GM23248 (cell line): ENCODE measurements at places on chromosomes 3 and 15. TPM values are rescaled to one million over a fixed set of nuclear protein-coding genes. Genes with fewer than 3 reads are reported as not detected.

Gene TMEM40
- not detected in 2 replicates for total RNA-seq

Gene ISLR
- 110 and 127 TPM in 2 replicates for total RNA-seq

Gene PLIN1
- not detected in 2 replicates for total RNA-seq

Gene CCK
- 0.97 TPM in 1 of 2 replicates, not detected in the other for total RNA-seq

Gene DLG1
- total RNA-seq: 45.9 and 63.0 TPM in 2 replicates

Gene TTC23
- 18.6 and 21.0 TPM in 2 replicates for total RNA-seq

Gene FBLN2
- total RNA-seq: 636 and 646 TPM in 2 replicates

Gene SENP7
- 5.4 and 8.2 TPM in 2 replicates for total RNA-seq

- DNase-seq: no peak
Measured at GRCh38 chr3:56887402-56888025, 85.8 kb upstream of the ARHGEF3 start.

DNA sequence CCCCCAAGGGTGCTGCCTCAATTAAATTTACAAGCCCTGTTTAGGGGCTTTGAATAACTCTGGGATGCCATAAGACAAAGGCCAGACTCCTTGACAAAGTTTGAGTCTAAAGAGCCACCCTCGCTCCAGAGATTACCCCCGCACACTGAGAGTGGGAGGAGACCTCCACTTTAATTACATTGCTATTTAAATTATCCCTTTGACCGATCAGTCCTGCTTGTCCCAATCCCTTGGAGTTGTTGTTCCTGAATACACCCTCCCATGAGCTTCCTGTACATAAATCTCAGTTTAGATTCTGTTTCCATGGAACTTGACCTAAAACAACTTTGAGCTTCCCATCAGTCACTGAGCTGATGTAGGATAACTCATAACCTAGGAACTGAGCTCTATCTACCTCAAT, 596.3 kb downstream of the PYDC2 start:
- no peak for DNase-seq

GRCh38 chr3:51568996-51569395, 30.5 kb downstream of the RAD54L2 start:
- no peak for DNase-seq

DNA sequence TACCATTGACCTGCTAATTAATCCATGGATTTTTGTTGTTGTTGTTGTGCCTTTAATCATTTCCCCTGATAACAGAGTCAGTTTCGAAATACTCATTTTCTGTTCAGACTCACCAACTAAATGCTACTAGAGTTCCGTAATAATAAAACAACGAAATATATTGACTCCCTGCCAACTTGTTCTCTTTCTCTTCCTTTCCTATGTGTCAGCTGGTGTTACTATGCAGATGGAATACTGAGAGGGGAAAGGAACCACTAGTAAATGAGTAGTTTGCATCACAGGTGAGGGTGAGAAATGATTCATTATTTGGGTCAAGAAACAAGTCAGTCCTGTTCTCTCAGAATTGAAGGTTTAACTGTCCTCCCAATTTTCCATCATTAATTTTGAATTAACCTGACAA, 1027.3 kb downstream of the TUSC7 start:
- DNase-seq: no peak

DNA sequence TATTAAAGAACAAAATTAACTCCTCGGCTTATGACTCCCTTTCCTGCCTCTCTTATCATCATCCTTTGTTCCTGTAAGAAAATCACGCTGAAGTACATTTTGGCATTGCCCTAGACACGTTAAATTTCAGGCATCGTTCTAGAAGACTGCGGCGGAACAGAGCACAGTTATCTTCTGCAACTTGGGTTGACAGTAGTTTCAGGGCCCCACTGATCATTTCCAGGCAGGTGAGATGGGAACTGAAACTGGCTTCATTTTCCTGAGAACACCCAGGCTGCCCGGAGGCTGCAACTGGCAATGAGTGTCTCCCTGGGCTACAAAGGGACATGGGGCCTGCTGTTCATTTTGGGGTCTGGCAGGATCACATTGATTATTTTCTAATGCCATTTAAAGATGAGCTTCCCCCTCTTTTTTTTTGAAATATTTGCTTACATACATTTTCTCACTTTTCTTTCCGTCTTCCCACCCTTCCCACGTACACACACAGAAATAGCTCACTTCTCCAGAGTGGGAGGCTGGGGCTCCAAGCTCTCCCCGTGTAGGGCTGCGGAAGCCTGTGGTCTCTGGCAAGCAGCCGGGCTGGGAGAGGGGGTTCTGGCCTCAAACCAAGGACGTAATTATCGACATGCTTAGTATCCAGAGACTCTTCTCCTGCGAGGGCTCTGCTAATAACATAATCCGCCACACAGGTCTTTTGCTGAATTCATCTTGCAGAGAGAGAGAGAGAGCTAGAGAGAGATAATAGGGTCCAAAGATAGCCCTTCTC, 267.4 kb downstream of the ABHD5 start:
- DNase-seq: no peak

DNA sequence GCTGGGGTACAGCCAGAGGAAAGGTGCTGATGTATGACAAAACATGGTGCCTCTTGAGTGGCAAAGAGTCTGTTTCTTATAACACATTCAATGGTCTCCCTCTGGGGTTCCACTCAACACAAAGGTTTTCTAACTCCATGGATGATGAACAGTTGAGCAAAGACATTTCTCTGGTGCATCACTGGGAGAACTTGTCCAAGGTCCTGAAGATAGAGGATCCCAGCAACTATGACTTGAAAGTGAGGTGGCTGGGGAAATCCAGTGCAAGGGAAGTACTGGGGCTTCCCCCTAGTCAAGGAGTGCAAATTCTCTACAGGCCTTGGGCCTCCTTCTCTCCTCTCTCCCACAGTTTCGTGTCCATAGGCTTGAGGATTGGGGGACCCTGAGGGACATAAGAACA, 431.1 kb downstream of the WDR72 start:
- no peak for DNase-seq

DNA sequence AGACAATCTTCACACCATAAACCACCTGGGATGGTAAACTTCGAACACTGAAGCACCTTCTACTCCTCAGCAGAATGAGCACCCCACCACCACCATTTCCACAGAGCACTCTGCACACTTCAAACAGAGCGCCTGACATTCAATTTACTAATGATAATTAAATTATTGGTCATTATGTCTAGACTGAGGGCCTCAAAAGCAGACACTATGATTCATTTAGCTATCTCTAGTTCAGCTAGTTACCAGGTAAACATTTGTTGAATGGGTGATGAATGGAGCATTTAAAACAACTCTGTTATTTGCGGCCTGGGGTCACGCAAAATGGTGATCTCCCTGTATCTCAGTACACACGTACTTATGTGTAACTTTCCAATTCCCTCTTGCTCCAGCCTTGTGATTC, 40.9 kb downstream of the ACAP2 start:
- no peak for DNase-seq

GRCh38 chr3:186209810-186210752, 101.2 kb upstream of the ETV5 start:
- peak; percentile 80 for DNase-seq

DNA sequence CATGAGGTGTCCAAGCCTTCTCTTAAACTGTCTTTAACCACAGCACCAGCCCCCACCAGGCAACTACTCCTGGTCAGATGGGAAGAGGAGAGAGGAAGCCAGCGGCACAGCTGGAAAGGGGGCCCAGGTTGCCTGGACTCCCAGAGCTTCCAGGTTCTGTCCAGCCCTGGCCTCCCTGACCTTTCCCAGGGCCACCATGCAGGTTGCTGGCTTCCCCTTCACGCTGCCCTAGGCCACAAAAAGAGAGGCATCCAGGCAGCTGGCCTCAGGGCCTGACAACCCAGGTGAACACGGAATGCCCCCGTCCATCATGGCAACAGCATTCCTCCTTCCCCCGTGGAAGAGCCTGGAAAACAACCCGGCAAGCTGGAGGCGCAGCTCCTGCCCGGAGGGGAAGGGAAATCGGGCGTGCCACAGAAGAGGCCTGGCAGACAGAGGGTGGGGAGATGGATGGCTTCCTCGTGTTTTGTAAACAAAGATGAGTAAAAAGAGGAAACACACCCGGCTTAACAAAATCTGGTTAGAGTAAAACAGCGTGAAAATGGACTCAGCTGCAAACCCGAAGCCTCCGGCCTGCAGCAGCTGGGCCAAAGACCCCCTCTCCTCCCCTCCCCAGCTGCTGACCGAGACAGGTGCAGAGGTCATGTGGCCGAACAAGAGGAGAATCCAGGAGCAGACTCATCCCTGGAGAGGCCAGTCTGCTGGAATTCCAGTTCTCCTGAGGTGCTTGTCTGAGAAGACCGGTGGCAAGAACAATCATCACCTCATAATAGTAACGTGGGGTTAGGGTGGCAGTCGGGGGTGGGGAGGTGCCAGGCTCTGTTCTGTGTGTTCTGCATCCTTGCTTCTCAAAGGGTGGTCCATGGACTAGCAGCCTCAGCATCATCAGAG, 15.5 kb downstream of the BMF start:
- DNase-seq: peak; percentile 62

GRCh38 chr15:88140398-88140797, 116.1 kb downstream of the NTRK3 start:
- no peak for DNase-seq

DNA sequence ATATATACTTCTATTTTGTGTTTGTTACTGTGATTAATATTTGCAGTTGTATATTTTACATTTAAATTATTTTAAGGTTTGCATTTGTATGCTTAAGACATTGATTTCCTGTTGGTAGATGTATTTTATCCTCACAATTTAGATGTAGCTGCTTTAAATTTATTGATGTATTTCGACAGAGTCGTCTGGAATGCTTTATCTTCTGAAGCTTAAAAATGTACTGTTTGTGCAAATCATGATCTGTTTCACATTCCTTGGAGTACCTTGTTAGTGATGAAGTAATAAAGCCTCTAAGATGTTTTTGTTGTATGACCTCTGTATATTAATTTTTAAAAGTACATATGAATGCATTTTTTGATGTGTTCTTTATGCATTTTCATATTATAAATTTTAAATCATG, 1.9 kb downstream of the CHD2 start:
- peak; percentile 35 for DNase-seq

GRCh38 chr3:149454746-149455145, 19.8 kb upstream of the TM4SF4 start:
- peak; percentile 81 for DNase-seq

- no peak for DNase-seq
Measured at GRCh38 chr15:100464256-100464655, 64.5 kb downstream of the CERS3 start.

DNA sequence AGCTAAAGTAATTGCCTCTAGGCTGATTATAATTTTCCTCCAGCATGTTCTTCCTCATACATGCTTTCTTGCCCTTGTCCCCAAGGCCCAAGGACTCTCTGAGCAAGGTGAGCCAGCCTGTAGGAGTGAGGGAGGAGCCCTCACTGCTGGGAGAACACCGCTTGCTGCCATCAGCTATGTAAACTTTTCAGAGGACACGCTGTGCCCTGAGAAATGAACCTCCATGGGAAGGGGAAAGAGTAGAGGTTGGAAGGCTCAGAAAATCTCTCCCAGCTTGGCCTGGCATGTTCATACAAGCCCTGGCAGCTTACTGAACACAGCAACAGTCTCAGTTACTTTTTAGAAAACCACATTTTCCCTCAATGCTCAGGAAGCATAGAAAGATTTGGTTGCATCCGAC, 103.0 kb upstream of the SLC24A5 start:
- DNase-seq: no peak

GRCh38 chr3:168422843-168423242, 327.1 kb upstream of the GOLIM4 start:
- no peak for DNase-seq

DNA sequence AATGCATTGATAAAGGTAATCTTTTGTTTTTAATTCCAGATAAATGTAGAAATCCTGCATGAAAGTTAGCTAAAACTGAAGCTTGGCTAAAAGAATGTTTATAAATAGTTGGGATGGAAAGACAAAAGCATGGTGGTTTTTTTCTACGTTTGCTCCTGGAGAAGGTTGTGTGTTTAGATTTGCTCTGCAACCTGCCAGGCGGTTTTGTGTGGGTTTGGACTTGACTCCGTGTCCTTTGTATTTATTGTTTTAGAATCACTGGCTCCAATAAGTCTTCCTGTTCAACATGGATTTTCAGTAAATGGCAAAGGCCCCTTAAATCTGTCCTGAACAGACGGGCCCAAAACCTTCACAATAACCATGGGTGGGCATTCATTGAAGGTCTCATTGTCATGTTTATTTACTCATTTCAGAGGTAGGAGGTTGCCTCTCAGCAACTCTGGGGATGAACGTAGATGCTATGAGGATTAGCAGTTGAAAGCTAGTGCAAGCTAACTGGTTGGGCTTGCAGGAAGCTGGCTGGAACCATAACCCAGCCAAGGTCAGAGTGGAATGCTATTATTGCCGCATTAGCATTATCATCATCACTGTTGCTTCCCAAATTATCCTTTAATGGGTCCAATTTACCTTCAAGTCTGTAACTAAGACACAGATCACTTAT, 60.6 kb upstream of the ADAMTS9 start:
- no peak for DNase-seq

DNA sequence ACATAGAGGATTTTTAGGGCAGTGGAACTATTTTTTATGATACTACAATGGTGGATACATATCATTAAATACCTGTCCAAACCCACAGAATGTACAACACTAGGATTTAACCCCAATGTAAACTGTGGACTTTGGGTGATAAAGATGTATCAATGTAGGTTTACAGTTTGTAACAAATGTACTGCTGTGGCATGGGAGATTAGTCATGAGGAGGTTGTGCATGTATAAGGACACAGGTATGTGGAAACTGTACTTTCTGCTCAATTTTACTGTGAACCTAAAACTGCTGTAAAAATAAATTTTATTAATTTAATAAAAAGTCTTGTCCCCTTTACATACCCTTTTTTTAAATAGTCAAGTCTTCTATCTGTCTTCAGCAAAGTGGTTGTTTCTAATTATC, 322.5 kb upstream of the EPHA3 start:
- no peak for DNase-seq

GRCh38 chr15:76791511-76791910, 113.6 kb downstream of the SCAPER start:
- DNase-seq: no peak

- no peak for DNase-seq
Measured at GRCh38 chr3:27637346-27637995, 84.7 kb downstream of the EOMES start.
